ENCODE measurements at places on chromosomes 11 and 22.

DNA sequence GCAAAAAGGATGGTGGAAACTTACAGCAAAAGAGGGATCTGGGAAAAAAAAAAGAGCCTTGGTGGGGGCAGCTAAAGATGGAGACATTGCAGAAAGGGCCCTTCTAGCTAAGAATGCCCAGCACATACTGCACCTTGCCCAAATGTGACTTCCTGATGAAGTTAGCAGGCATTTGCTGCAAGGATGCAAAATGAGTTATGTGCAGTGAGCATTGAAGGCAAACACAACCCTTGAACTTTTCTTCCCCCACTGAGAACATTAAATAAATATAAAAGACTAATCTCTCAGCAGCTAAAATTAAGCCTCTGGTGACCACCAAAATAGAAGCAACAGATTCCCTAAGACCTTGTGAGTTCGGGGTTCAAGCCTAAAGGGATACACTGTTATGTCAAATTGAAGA, 129.9 kb downstream of the ARL14EP start:
- DNase-seq = no peak

- DNase-seq = no peak
Observed at GRCh38 chr11:129533395-129533794, 157.7 kb downstream of the BARX2 start.

DNA sequence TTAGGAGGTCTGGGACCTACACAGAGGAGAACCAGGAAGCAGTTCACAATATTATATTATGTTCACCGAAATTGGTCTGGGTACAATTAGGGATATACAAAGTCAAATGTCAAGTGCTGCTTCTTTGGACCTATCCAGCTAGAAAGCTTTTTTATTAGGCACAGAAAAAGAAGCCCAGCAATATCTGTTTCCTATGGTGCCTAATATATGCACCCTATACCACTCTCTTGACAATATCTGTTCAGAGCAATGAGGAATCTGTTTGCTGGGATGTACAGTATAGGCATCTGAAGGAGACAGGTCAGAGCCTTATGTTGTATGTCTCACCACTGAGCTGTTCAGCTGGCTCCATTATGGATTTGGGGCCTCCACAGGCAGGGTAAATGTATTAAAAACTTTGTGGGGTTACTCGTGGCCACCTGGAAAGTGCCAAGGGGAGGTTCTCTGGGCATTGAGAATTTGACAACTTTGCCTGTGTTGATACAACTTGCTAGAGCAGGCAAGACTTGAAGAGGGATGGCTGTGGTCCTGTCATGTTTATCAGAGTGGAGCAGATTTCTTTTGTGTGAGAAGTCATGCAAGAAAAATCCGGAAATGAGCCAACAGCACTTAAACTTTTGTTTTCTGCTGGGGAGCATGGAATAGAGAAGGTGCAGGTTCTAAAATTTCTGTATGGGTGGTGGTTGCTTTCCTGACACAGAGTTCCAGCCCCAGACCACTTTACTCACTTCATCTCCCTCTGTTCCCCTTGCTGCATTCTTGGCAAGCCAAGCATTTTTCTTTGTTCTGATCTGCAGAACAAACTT, 10.1 kb downstream of the STIM1 start:
- peak; percentile 34 for DNase-seq

DNA sequence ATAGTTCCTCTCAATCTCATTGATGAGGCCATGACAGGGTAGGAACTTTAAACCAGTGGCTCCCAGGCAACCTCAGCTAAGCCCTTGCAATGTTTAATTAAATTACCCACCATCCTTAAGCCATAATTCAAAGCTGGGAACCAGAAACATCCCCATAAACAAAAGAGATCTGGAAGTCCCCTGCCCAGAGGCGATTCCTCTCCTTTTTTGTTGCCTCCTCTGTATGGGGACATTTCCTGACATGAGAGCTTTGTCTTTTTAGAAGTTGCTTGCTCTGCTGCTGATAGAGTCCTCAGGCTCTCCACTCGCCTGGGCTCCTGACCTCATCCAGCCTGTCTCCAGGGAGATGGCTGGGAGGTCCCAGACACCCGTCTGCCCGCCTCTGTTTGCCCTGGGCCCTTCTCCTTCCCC, 3.2 kb downstream of the DTX4 start:
- DNase-seq = no peak

DNA sequence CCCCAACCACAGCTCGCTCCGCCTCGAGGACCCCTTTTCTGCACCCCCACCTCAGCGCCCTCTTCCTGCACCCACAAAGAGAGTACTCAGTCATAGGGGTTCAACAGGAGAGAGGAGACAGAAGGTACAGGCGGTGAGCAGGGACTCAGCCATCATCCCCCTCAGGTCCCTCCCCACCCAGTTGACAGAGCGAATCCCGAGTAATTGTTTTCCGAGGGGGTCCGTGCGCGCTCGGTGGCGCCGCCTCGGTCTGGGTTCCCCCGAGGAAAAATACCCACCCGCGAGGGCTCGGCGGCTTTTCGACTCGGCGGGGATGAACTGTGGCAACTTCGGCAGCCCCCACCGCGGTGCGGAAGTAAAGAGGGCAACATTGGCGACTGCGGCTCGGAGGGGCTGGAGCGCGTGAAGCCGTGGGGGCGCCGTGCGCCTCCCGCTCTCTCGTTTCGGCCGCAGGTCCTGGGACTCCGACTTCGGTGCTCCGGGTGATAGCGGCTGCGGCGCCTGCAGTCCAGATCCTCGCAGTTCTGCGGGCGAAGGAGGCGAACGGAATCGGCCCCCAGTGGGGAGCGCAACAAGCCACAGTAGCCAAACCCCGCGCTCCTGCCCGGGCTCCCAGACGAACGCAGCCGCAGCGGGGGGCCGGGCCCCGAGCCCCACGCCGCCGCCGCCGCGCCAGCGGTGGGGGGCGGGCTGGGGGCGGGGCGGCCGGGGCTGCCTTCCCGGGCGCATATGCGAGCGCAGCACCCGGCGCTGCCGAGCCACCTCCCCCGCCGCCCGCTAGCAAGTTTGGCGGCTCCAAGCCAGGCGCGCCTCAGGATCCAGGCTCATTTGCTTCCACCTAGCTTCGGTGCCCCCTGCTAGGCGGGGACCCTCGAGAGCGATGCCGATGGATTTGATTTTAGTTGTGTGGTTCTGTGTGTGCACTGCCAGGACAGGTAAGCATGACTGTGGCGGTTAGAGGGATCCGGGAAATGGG, at the start of gene NELL1:
NELL1 (plus strand) TSS at position 743 of the 976 bp plus-strand sequence.
- DNase-seq = no peak

DNA sequence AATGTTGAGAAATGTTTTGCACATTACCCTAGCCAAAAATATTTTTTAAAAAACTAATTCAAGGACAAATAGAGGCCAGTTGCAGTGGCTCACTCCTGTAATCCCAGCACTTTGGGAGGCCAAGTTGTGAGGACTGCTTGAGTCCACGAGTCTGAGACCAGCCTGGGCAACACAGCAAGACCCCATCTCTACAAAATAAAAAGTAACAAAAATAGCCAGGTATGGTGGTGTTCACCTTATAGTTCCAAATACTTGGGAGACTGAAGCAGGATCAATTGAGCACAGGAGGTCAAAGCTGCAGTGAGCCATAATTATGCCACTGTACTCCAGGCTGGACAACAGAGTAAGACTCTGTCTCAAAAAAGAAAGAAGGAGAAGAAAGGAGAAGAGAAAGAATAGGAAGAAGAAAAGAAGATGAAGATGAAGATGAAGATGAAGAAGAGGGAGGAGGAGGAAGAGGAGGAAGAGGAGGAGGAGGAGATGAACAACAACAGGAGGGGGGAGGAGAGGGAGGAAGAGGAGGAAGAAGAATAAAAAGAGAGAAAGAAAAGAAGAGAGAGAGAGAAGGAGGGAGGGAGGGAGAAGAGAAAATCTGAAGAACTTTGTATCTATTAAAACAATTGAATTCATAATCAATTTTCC, 136.5 kb downstream of the TTC28 start:
- DNase-seq = no peak

GRCh38 chr22:30370641-30371230, 13.9 kb downstream of the CCDC157 start:
- DNase-seq = no peak

GRCh38 chr11:119482521-119483011, 59.6 kb upstream of the THY1 start:
- no peak for DNase-seq

DNA sequence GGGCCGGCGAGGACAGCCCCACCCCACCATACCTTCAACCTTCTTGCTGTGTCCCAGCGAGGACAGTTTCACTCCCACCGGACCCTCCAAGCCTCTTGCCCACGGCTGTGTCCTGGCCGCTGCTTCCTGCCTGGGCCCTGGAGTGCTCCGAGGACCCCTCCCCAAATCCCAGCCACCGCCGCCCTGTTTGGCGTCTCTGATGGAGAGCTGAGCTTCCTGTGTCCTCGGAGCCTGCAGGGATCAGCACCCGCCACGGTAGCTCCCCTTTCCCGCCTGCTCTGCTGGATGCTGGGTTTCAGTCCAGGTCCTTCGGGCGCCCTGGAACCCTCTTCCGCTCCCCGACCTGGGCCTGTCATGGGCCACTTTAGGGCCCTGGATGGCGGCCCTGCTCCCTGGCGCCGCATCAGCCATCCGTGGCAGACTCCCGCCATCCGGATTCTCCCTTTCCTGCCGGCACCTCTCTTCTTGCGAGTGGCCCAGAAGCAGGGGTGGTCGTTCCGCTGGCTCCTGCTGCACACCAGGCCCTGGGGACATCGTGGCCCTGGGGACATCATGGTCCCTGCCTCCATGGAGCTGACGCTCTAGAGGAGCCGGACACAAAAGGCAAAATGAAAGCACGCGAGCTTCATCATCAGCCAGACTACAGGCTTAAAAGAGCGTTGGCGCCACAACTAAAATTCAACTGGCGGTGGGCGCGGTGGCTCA, 34.3 kb upstream of the GAL start:
- no peak for DNase-seq

GRCh38 chr11:105033781-105034180, 1.2 kb downstream of the CASP1 start:
- DNase-seq = no peak

DNA sequence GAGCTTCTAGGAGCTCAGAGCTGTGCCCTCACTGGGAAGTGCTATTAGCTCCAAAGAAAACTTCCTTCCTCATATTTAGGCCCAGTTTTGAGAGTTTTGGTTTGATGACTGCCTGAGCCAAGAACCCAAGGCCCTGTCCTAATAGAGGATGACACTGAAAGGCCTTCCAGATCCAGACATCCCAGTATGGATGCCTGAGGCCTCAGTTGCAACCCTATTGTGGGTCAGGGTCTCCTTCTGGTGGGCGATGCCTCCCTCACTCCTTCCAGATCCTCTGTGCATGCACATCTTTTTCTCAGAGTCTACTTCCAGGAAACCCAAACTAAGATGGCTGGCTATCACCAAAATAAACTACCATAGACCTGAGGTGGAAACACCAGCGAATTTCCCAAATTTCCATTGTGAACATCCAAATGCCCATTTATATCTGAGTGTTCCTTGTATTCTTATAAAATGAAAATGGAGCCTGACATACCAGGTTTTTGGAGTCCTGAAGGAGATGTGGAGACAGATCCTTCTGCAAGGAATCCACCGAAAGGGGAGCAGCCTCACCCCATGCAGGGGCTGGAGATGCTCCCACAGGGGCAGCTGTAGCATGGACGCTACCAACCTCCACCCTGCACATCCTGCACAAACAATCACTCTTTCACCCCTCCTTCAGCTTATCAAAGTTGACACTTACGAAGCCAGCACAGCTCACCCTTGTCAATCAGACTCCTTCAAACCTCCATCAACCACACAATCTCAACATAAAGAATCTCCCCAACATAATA, 61.1 kb downstream of the GGTLC2 start:
- no peak for DNase-seq

DNA sequence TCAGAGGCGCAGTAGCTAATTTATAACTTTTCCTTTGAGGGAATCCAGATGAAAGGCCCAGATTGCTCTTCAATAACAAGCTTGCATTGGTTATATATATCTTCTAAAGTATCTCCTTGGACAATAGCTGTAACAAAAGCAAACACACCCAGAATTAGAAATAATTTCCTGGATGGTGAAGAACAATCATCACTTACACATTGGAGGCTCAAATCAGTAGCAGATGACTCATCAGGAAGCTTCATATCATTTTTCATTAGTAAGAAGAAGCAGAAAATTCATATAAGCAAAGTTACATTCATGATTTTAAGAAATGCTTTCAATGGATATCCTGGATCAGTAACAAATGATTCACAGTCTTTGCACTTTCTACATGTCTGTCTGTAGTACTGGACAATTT, 173.6 kb upstream of the CCDC90B start:
- DNase-seq = no peak

DNA sequence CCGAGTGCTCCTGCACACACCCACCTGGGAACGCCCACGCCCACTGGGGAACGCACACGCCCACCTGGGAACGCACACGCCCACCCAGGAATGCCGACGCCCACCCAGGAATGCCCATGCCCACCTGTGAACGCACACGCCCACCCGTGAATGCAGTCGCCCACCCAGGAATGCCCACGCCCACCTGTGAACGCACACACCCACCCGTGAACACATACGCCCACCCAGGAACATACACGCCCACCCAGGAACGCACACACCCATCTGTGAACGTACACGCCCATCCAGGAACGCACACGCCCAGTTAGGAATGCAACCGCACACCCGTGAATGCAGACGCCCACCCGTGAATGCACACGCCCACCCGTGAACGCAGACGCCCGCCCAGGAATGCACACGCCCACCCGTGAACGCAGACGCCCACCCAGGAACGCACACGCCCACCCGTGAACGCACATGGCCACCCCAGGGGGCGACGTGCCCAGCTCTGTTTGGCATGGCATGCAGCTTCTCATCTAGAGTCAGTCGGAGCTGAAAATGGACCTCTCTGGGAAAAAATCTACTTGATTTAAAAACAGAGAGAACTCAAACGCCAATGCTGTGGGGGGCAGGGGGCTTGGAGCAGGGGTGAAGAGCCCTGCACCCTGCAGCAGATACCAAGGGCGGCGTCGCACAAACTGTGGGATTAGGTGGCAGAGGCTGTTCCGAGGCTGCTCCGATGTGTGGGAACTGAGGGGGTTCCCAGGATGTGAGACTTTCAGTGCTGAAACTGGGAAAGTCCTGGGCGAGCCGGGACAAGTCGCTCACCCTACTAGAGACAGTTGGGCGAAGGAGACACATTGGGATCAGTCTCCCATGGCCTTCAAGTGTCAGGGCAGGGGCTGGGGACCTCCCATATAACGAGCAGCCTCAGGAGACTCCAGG, 83.3 kb downstream of the MYEOV start:
- peak; percentile 60 for DNase-seq

DNA sequence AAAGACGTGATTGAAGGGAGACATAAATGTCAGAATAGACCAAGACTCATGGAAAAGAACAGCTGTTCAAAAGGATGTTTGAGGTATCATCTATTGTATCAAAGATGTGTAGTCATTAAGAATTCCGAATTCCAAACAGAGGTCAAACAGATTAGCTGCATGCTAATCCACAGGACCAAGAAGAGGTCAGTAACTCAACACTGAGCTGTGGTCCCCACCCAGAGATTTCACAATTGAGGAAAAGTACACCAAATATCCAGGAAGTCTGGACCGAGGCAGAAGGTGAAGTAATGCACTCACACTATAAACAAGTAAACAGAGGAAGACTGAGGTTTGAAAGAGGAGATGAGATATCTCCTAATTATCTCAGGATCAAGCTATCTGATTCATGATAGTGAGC, 29.6 kb upstream of the OR5P2 start:
- no peak for DNase-seq

- no peak for DNase-seq
Observed at GRCh38 chr11:93239966-93240365, 42.2 kb upstream of the SLC36A4 start.

GRCh38 chr11:64791781-64792291, 11.2 kb downstream of the MAP4K2 start:
- DNase-seq = no peak
